ENCODE measurements at places on chromosomes 1 and 21. TPM values are rescaled to one million over a fixed set of nuclear protein-coding genes. Genes with fewer than 3 reads are reported as not detected.

The ADSS2 gene
- total RNA-seq = 32.4 TPM

The COL8A2 gene
- 10.8 TPM for total RNA-seq

The CD52 gene
- 21.1 TPM for total RNA-seq

The SLC9A1 gene
- total RNA-seq = 170 TPM

The LMOD1 gene
- 257 TPM for total RNA-seq

The CLDN19 gene
- total RNA-seq = 0.06 TPM

DNA sequence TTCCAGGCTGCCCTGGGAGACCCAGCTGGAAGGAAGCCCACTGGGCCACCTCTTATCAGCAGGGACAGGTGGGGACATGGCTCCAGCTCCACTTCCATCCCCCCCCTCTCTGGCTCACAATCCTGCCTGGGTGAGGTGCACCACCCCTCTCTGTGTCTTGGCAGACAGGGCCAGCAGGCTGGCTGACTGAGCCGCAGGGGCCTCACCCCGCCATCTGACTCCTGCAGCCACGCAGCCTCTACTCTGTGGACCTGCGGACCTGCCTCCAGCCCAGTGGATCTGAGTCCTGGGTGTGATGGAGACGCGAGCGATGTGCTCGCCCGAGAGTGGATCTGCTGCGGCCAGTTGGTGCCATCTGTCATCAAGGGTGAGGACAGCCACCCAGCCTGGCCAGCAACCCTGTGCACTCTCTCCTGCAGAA is 30.1 kb downstream of the RCC2 start:
- no peak for DNase-seq

DNA sequence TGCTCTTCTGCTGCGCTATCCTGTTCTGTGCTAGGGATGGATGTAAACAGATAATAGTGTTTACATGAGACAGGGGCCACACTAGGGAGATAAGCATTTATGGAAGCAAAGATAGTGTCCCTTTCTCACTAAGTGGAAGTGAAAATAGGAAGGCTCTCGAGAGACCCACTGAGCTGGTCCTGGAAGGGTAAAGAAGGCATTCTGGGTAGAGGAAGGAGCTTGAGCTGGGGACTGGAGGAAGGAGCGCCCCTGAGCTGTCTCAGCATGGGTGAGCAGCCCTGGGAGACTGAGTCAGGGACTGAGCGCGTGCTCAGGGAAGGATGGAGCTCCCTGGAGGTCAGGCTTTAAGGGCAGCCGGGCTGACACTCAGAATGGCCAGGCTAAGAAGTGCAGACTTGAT is 93.3 kb downstream of the IGSF21 start:
- DNase-seq = no peak

- DNase-seq = no peak
Measured at GRCh38 chr1:79287982-79288381, 281.5 kb upstream of the ADGRL4 start.

DNA sequence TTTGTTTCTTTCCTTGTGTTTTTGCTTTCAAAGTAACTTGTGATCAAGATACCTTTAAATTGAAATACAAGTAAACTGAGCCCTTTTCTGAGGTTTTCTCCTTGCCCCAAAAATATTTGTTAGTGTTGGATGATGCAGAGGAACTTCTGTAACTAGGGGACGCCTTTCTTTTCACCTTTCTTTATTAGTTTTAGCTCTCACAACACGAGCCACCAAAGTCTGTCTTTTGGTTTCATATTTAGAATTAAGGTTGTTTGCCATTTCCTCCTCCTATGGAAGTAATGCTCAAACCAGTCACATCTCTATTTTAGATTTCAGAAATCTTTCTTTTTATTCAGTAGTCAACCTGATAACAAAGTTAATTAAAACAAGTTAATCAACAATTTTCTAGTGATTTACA is 120.8 kb downstream of the ZP4 start:
- DNase-seq = no peak

GRCh38 chr1:160942926-160943325 is 11.7 kb downstream of the ITLN2 start:
- no peak for DNase-seq

GRCh38 chr1:244231572-244232315 is 180.7 kb downstream of the ZBTB18 start:
- DNase-seq = no peak

DNA sequence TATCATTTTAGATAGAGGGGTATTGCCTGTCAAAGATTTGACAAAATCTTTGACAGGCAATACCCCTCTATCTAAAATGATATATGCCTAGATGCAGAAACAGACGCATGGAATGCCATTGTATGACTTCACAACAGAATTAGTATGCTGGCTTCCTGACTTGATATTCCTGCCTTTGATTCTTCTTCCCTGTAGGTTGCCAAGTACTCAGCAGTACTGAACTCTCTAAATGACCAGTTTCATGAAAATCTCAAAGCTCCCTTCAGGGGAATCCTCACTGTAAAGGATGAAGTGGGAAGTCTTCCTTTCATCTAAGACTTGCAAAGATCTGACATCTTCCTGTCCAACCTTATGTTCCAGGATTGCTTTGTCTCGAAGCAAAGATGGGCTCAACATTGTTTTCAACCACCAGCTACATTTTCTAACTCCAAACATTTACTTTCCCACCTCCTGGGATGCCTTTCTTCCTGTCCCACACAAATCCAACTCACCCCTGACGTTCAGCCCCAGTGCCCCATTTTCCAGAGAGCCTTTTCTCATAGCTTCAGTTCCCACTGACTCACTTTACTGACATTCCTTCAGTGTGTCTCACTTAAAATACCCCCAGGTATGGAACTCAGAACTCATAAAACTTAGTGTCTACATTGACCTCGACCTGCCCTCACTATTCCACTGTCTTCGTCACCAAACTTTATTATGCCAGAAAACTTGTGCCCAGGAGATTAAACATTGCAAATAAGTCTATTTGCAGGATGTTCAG is 67.3 kb upstream of the KCNJ6 start:
- no peak for DNase-seq

GRCh38 chr1:169526120-169526832 is 40.5 kb upstream of the SLC19A2 start:
- DNase-seq = no peak

DNA sequence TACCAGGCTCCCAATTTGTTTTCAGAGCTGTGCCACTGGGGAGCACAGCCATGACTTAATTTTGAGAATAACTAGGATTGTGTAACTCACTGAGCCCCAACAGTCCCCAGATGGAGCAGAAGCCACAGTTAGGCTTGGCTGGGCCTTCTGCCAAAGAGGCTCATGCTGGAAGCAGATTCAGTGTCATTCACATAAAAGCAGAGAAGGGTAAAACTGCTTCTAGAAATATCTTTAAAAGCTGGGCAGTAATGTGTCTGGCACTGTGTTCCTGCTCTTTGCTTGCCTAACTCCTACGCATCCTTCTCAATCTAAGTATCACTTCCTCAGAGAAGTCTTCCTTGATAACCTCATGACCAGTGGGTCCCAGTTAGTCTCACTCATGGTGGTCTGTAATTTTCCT is 20.3 kb downstream of the STK40 start:
- peak; percentile 52 for DNase-seq

DNA sequence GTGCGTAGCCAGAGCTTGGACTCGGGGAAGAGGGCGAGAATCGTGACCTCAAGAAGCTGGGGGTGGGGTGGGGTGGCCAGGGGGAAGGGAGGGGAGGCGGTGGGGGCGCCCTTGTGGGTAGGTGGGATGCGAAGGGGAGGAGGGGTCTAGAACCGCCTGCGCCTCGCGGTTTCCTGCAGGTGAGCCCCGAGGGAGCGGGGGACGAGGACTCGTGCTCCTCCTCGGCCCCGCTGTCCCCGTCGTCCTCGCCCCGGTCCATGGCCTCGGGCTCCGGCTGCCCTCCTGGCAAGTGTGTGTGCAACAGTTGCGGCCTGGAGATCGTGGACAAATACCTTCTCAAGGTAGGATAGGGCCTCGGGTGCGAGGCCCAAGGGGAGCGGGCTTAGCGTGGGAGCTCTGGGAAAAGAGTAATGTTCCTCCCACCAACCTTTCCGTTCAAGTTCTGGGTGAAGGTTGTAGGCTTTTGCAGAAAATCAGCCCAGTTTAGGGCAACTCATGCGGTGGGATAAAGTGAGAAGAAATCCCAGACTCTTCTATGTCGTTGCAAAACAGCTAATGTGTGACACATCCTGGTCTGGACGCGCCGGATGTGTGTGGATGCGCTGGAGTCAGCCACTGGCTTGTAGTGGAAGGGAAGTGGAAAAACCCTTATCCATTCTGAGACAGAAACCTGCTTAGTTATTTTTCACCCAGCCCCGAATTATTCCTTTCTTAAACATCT is 2.9 kb downstream of the LHX8 start:
- DNase-seq = no peak

DNA sequence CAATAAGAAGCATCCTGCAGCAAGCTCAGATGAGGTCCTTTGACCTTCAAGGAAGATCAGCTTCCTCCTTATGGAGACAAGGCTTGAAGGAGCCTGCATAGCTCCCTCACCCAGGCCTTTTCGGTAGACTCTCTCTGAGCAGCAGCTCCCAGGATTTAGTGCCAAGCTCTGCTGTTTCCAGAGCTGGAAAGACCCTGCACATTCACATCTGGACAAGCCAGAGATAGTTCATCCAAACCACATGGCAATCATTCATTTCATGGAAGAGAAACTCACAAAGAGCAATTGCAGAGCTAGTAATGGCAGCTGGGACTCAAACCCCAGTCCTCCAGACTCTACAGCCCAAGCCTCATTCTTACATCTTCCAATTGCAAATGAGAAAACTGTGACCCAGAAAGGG is 76.4 kb upstream of the EDN2 start:
- no peak for DNase-seq

DNA sequence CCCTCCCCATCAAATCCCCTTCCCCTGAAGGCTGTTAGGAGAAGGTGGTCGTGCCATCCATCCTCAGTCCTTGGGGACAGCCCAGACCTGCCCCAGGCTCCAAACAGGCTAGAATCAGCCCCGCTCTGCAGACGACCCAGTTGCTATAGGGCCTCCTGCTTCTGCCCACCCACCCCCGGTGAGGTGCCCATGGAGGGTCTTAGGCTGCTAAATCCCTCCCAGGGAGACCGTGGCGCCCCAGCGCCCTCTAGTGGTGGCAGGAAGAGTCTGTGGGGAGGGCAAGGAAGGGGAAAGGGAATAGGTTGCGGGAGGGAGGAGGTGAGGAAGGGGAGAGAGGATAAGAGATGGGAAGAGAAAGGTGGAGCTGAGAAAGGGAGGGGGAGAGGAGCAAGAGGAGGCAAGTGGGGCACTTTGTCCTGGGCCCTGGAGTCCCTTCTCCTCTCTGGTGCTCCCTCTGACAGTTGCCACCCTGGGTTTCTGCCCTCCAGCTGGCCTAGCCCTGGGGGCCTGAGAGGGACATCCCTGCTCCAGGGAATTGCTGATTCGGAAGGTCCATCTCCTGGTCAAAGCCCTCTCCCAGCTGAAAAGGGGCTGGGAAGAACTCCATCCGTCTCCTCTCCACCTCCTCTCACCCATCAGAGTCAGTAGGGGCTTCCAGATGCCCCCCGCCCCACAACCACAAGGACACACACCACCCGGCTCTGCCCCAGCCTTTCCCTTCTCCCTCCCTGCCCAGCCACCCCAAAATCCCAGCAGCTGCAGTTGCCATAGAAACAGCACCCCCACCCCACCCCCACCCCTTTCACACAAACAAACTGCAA is 55.4 kb downstream of the CAMK2N1 start:
- DNase-seq = no peak

DNA sequence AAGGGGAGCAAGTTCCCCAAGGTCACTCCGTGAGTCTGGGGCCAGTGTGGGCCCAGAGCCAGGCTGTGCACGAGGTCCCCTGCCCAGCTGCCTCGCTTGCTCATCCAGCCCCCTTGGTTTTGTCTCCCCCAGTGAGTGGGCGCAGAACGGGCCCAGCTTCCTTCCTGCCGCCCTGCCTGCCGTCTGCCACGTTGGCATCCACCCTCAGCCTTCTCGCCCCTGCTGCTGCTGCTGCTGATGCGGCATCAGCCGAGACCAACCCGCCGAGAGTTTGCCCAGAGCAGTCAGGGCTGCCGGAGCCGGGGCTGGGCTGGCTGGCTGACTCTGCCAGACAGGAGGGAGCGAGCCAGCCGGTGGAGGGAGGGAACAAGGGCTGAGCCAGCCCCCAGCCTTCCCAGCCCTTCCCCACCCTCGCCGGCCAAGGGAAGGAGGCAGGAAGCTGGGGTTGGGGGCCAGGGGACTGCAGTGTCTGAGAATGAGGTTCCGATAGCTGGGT is 31.4 kb upstream of the WASF2 start:
- no peak for DNase-seq

DNA sequence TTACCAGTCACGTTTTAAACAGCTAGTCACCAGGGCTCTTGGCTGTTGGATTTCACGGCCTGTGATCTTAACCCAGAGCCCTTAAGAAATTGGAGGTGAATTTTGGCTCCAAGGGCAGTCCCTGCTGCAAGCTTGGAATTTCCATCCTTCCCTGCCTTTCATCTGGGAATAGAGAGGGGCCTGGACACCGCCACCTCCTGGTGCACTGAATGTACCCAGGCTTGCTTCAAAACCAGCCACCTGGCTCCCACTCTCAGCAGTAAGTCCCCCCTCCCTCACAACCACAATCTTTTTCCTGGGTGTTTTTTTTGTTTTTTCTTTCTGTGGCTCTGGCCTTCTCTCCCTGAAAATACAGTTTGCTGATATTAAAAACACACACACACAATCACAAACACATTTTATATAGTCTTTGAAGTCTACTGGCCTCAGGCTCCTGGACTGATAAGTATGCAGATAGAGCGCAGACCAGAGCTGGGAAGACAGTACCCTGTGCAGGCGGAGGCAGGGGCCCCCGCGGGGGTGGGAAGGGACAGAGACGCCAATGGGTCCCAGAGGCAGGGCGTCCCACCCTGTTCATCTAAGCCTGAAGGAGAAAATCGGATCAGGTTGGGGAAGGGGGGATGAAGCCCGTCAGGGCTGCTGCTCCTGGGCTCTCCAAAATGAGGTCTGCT is 65.8 kb upstream of the IGSF21 start:
- no peak for DNase-seq

DNA sequence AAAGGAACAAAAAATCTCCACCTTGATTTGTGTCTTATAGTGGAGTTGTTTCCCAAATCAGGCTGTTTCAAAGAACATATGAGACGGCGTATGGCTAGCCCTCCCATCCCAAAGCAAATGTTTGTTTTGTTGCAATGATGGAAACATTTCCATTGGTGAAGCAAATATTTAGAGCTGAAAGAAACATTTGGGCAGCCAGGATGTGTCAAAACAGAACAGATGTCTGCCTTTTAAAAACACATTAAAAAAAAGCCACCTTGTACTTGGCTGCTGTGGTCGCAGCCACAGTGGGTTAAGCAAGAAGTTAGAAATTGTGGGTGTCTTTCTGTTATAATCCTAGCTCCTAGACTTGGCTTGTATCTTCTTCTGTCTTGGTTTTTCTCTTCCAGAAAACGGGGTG is 116.3 kb downstream of the PEX14 start:
- no peak for DNase-seq

DNA sequence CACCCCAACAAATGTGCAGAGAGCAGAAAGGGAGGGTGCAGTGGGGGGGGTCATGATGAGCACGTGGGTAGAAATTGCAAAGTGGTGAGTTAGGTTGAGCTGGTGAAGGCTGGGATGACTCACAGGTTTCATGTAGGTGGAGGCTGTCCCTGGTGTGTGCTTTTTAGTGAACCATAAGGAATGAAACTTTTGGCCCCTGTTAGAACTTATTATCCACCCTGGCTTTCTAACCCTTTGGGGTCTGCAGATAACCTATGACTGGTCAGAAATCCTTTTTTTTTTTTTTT is 46.9 kb downstream of the DOP1B start:
- DNase-seq = peak; percentile 37

GRCh38 chr1:18139198-18139981 is 31.8 kb downstream of the IGSF21 start:
- DNase-seq = no peak
